Activated naive CD8-positive, alpha-beta T cell treated with anti-CD3 and anti-CD28 coated beads, Interleukin-2, amount 50 U/mL, for 16 hours (primary cell): ENCODE measurements at places on chromosomes 11 and 22.

DNA sequence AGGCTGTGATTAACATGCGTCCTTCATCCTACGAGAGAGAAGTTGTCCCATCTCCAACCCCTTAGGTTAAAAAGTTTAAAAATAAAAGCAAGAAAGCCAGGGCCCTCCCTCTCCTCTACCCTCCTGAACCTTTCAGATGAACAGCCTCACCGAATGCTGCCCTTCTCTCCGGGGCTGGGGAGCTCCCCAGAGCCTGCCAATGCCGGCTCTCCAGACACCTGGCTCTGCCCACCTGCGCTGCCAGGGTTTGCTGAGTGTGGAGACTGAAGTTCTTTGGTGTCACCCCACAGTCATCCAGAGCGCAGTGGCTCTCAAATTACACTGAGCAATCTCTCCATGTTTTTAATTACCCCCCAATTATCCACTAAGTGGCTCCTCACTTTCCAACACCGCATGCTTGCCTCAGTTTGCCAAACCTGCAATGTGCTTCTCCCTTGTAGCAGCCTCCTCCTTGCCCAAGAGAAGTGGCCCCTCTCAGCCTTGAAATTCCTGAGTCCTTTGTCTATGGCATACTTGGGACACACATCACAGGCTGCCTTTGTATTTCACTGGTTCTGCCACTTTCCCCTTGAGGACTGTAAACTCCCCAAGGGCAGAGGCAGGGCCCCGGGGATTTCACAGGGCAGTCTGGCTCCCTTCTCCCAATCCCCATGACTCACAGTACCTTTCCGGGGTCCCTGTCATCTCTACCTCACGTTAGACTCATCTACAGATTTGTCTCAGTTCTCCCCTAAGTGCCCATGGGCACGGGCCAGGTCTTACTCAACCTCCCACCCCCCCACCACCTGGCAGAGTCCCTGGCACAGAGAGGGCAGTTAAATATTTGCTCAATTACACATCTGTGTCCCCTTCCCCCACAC, 2.0 kb downstream of the MYH9 start:
- DNase-seq, result no peak

- DNase-seq, result no peak
These were observed 10.3 kb upstream of the OMP start for GRCh38 chr11:77092382-77092781.

GRCh38 chr11:120519474-120519873, 7.9 kb downstream of the GRIK4 start:
- no peak for DNase-seq

DNA sequence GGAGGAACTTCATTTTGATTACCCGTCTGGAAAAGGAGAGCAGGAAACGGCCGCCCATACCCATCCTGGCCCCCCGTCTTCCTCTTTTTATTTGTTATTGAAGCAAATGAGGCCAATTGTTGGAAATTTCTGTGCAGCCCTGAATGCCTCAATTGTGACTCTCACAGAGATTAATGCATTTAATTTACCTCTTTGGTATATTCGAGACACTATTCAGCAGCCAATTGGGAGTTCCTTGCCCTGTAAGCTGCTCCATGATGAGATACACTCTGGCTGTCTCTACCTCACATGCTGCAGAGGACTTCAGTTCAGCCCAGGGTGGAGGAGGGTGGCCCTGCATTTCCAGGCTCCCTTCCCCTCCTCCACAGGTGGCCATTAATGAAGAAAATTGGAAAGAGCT, 60.6 kb upstream of the NTM start:
- DNase-seq, result no peak

- DNase-seq, result no peak
These were observed 99.5 kb downstream of the SNX19 start for GRCh38 chr11:130816546-130817329.

DNA sequence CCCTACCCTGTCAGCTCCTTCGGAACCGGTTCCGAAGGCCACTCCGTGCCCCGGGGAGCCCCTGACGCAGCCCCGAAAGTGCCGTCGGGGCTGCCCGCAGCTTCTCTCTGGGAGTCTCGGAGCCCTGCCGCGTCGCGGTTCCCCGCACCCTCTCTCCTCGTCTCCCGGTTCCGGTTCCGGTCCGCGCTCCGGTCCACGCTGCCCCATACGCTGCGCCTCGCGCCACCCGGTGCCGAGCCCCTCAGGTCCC, 618 bp downstream of the MTA2 start:
- DNase-seq, result no peak

- no peak for DNase-seq
These were observed 157.3 kb downstream of the SWAP70 start for GRCh38 chr11:9821008-9821752.

GRCh38 chr22:38569181-38569971, 607 bp downstream of the DMC1 start:
- DNase-seq, result no peak

GRCh38 chr22:19103880-19104821, 18.1 kb downstream of the DGCR2 start:
- no peak for DNase-seq

DNA sequence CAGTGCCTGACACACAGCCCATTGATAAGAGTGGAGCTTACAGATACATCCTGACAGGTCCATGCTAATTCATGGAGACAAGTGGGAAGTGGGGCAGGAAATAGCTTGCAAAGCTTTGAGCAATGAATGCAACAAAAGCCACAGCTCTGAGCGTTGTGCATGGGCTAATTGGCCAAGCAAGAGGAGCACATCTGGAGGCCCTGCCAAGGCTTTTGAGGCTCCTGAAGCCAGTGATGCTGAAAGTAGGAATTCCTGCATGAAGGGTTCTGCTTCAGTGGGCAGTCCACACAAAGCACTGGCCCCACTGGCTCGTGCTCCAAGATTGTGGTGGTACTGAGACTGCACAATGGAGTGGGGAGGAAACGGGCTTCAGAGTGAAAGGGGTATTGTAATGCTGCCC, 103.8 kb upstream of the CSNK2A3 start:
- DNase-seq, result no peak

DNA sequence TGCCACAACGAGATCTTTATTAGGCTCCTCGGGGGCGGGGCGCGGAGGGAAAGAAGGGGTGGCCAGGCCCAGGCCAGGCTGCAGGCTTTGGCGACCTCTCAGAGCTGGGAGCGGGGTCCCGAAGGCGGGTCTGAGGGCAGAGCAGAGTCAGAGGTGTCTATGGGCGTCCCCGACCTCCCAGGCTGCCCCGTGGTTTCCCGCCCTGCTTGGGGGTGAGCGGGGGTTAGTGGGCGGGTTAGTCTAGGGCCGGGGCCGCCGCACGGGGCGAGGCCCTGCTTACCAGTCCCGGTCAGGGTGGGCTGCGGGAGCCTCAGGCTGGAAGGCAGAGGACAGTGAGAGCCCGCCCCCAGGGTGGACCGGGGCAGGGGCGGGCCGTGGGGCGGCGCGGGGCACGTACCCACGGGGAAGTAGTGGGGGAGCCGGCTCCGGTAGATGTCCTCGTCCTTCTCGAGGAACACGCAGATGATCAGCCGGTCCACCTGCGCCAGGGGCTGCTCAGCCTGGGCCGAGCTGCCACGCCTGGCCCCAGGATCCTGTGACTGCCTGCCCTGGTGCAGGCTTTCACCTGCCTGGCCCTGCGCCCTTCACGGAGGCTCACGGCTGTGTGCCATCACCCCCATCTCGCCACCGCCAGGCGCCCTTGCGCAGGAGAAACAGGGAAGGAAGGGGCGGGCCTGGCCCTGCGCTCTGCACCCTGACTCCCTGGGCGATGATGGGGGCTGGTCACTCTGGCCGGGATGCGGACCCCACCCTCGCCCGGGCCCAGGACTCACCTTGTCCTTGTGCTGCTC, 12.5 kb downstream of the OTUB1 start:
- DNase-seq, result no peak

GRCh38 chr11:83019888-83020579, 51.7 kb downstream of the RAB30 start:
- DNase-seq, result no peak

GRCh38 chr11:64848826-64849597, 4.6 kb upstream of the CDC42BPG start:
- no peak for DNase-seq

DNA sequence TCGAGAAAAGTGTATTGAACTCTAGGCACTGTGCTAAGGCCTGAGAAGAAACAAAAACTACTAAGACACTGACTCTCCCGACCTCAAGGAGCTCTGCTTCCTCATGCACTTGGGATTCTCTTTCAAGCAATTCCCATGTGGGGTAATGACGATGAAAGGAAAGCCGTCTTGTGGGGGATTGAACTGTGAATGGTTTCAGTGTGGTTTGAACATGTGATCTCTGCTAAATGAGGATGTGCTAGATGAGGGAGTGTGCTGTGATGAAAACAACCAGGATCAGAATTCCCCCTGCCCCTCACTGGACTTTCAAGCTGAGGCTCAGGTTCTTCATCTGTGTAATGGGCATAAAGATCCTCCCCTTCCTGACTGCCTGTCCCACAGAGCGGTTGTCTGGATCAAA, 74.9 kb downstream of the DEPDC5 start:
- no peak for DNase-seq

- no peak for DNase-seq
These were observed 33.5 kb downstream of the LRP5 start for GRCh38 chr11:68345776-68346461.

GRCh38 chr11:76048763-76049162, 157.5 kb downstream of the WNT11 start:
- no peak for DNase-seq

GRCh38 chr11:75384438-75385080, 14.8 kb upstream of the RPS3 start:
- DNase-seq, result peak; percentile 37

GRCh38 chr22:24040946-24041345, 29.8 kb downstream of the CABIN1 start:
- no peak for DNase-seq

DNA sequence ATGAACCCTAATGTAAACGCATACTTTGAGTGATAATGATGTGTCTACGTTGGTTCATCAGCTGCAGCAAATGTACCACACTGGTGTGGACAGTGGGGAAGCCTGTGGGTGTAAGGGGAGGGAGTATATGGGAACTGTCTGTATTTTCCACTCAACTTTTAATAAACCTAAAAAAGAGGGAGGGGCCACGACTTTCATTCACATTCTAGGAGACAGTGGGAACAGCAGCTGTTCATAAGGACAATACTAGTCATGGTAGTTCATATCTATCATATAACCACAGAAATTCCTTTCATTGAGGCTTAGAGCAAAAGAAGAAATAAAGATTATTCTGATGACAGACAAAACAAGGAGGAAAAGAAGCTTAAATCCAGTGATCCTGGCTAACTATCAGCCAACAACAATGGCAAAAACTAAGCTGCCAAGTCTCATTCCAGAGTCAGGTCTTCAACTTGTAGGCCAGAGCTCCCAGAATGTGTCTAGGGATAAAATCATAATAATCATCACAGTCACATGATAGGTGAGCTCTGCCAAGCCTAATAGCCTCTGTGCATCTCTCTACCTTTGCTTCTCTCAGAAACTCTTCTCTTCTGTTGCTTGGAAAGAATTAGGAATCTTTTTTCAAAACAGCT, 59.4 kb upstream of the CHRM4 start:
- DNase-seq, result no peak

- no peak for DNase-seq
These were observed 29.8 kb downstream of the JAM3 start for GRCh38 chr11:134098566-134099184.

DNA sequence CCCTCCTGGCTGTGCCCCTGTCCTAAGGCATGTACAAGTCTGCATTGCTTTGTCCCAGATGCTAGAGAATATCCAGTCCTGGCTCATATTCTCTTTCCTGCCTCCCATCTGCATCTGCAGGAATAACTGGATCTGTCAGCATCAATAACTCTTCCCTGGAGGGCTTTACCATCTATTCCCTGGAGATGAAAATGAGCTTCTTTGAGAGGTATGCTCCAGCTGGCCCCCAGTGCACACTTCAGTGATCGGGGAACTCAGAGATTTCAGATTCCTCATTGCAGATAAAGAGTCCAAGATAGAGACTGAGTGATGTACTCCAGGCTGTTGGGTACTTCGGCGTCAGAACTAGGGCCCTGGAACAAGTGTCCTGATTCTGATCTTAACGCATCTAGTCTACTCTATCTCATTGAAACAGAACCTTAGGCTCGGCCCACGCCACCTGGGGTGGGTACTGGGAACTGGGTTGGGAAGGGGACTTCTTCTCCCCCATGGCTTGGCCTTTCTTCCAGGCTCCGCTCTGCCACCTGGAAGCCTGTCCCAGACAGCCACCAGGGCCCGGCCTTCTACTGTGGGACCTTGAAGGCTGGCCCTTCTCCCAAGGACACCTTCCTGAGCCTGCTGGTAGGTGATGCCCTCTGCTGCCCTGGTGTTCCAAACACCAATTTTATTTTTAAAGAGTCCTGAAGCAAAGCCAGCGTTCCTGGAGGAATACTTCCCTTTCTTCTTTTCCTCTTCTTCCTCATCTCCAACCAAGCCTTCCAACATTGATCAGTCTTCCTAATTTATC, 17.8 kb upstream of the GLB1L2 start:
- no peak for DNase-seq

DNA sequence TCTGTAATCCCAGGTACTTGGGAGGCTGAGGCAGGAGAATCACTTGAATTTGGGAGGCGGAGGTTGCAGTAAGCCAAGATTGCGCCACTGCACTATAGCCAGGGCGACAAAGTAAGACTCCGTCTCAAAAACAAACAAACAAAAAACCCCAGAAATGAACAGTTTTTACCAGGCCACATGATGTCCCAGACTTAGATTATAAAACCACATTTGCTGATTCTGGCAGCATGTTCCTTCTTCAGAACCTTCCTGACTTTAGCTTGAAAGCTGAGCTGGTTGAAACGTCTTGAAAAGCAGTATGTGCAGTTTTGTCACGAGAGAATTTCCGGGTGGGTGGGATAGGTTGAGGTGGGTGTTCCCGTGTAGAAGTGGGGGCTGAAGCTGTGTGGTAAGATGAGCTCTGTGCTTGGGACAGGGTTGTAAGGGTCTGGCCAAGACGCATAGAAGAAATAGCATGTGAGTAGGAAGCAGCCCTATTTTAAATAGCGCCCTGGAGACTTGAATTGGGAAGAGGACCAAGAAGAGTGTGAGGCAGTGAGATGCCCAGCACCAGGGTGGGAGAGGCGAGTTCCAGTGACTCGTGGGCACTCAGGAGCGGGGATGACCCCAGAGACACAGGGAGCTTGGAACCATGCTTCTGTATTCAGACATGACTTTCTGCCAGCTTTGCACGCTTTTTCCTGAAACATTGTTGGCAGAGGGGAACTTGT, 7.6 kb downstream of the AP2A2 start:
- DNase-seq, result no peak

DNA sequence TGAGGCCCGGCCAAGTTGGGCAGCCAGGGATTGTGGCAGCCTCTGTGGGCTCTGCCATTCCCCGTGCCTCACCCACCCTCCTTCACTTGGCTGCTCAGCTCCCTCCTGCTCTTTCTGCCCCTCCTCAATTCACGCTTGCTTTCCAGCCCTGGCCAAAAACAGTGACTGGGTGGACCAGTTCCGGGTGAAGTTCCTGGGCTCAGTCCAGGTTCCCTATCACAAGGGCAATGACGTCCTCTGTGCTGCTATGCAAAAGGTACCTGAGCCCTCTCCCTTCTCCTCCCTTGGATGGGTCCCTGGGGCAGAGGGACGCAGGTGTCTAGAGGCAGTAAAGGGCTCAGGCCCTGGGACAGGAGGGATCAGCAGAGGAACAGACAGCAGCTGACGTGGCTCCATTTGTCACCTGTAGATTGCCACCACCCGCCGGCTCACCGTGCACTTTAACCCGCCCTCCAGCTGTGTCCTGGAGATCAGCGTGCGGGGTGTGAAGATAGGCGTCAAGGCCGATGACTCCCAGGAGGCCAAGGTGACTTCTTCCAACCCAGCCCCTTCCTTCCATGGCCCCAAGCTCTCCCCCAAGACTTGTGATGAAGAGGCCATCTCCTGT, 2.7 kb downstream of the FREY1 start:
- DNase-seq, result no peak

GRCh38 chr11:11347592-11347991, 5.5 kb downstream of the CSNK2A3 start:
- no peak for DNase-seq
